ENCODE measurements at places on chromosomes 6 and 20. TPM values are rescaled to one million over a fixed set of nuclear protein-coding genes. Genes with fewer than 3 reads are reported as not detected.

TMEM14A gene
- polyA plus RNA-seq: 19.6 TPM

DNA sequence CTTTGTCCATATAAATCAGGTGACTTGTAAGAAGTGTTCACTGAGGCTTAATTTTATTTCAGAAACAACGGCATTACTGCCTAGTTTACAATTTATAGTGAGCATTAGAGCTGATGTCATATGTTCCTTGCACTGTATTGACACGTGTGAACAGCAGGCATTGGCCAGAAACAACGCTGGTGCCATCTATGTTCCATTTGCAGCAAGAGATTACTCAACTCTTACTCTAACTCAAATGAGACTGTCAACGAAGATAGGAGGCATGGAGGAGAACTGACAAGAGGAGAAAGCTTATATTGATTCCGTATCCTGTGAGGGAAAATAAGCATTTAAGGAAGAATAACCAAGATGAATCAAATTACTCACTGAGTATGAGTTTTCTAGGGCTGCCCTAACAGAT lies 48.4 kb downstream of the MTFR2 start:
- DNase-seq: peak; percentile 22

DNA sequence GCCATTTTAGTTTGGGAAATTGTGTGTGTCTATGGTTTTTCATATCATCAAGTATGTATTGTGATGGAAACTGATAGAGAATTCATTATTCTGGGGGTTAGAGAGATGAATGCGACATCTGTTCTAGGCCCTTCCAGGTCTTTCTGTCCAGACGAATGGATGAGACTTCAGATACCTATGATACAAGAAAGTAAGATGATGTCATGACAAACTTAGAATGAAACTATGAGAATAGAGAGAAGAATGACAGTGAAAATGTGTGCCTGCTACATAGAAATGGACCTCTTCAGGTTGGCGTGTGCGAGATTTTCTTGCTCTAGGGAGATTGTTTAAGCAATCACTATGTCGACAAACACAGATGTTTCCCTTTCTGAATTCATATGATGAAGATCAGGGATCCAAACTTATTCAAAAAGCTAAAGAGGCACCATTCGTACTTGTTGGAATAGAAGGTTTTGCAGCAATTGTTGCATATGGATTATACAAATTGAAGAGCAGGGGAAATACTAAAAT lies 76.1 kb downstream of the SCAND1 start:
- DNase-seq: peak; percentile 80

DNA sequence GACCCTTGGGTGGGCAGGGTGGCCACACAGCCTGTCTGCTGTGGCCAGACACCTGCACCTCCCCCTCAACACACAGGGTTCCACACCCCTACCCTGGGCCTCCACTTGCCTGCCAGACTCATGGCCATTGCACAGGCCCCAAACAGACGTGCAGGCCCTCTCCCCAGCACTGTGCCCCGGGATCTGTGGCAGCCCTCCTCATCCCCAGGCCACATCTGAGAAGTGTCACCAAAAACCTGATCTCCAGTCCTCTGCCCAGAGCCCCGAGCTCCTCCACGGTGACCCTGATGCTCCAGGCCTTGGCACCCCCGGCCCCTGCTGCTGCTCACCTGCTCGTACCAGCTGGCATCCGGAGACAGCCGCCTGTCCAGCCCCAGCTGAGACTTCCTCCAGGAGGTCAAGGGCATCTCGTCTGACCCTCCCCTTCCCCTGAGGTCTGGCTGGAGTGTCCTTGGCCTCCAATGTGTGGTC lies 160.1 kb downstream of the DLL1 start:
- no peak for DNase-seq

GRCh38 chr6:54053881-54054391 lies 57.3 kb upstream of the MLIP start:
- DNase-seq: peak; percentile 88

HSD17B8 gene
- 10.9 TPM for polyA plus RNA-seq

RAB44 gene
- polyA plus RNA-seq: 0.15 TPM

DNA sequence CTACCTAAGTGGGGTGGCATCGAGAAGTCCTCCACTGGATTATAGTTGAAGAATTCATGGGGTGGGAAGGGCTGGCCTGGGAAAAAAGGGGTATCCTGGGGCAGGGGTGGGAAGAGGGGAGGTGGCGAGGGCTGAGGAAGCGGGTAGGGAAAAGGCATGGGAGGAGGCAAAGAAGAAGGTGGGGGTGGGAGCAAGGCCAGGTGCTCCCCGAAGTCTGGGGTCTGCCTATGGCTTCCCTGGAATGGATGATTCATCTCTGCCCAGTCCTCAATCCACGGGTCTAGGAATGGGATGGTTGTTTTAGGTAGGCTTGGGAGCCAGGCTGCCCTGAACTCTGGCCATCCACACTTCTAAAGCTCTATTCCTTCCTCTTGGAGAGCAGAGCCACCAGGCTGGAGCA lies 4.4 kb downstream of the PCED1A start:
- no peak for DNase-seq

Data from muscle of leg (tissue), 16 donors.